ENCODE measurements at places on chromosomes 1 and 21.

GRCh38 chr1:36486439-36487335 is 4.0 kb upstream of the CSF3R start:
- DNase-seq = no peak

DNA sequence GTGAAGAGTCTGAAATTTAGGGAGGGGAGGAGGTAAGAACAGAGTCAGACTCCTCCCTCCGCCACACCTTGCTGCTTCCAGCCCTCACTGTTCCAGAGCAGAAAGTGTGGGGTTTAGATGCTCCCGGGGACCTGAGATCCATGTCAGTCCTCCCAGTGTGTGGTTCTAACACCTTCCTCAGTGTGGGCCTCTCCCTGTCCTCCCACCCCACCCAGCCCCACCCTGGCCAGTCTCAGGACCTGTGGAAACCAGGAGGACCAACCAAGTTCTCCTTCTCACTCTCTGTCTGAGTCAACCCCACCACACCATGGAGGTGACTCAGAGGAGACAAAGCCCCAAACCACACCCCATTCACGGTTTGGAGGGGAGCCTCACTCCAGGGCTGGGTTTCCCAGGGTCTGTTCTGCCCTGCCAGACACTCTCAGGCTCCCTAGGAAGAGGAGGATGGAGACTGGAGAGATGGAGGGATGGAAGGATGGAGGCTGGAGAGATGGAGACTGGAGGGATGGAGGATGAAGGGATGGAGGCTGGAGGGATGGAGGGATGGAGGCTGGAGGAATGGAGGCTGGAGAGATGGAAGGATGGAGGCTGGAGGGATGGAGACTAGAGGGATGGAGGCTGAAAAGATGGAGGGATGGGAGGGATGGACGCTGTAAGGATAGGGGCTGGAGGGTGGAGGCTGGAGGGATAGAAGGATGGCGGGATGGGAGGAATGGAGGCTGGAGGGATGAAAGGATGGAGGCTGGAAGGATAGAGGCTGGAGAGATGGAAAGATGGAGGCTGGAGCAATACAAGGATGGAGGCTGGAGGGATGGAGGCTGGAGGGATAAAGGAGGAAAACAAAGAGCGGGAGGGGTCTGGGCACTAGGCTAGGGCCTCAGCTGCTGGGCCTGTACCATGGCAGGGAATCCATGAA is 100.9 kb upstream of the RUNX3 start:
- no peak for DNase-seq

DNA sequence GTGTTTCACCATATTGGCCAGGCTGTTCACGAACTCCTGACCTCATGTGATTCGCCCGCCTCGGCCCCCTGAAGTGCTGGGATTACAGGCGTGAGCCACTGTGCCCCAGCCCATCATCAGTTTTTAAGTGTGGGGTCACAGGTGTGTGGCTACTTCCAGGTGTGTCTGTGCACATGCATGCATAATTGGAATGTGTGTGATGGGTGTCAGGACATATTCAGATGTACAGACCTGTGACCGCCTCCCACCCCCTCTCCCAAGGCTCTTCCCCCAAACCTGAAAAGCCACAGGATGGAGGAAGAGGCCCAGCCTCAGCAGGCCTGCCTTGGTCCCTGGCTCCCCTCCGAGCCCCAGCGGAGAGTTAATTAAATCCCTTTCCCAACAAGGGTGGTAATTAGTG is 37.3 kb upstream of the CSF3R start:
- DNase-seq = no peak

- DNase-seq = no peak
Observed at GRCh38 chr1:226443439-226443838, 35.5 kb upstream of the PARP1 start.

DNA sequence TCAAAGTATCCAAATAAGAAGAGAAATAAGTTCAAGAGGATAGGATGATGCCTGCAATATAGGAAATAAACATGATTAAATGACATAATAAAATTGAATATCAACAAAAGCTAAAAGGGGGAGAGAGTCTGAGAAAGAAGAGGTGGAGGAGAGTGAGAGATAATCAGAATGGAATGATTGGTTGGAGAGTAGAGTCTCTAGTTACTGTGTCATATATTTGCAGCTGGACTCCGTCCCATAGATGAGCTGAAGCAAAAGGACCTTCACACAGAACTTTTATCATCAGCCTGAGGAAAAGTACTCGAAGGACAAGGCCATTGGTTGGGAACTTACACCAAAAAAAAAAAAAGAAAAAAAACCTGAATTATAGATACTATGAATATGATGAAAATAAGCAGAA is 22.8 kb upstream of the S100A2 start:
- no peak for DNase-seq

DNA sequence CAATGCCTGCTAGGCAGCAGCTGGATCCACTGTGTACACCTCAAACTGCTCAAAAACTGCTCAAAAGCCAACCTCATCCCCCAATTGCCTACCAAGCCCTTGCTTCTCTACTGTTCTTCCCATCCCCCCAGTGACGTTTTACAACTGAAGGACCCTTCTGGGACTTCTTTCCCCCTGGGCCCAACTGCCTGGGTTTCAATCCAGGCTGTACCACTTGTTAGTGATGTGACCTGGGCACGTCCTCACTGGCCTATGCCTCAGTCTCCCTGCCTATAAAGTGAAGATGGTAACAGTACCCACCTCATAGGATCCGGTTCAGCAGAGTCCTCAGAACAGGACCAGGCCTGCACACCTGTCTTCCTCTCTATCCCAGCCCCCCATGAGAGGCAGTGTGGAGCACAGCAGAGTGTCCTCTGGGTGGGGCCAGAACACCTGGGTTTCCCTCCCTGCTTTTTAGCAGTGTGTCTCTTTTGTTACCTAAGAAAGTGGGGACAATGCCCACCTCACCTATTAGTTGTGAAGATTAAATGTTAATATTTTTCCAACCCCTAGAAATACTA is 1.9 kb upstream of the TEKT2 start:
- no peak for DNase-seq

GRCh38 chr1:206682111-206682510 is 2.6 kb upstream of the MAPKAPK2 start:
- no peak for DNase-seq

GRCh38 chr1:6134206-6134605 is 45.9 kb downstream of the CHD5 start:
- no peak for DNase-seq

All from NCI-H2081 treated with DMSO at 0.1 percent for 48 hours (cell line).